Breast epithelium (tissue), 4 donors: ENCODE measurements at places on chromosomes 1 and 21. TPM values are rescaled to one million over a fixed set of nuclear protein-coding genes. Genes with fewer than 3 reads are reported as not detected.

The PBX1 gene
- total RNA-seq: 95.4 TPM

The GUCA2A gene
- not detected for total RNA-seq

The BACE2 gene
- 94.4 TPM for total RNA-seq

The DNAJC11 gene
- total RNA-seq: 30.5 TPM

The KIAA0040 gene
- 43.6 TPM for total RNA-seq

The MYCL gene
- total RNA-seq: 0.32 TPM

The HNRNPU gene
- total RNA-seq: 500 TPM

GRCh38 chr1:5649795-5650194 lies 342.4 kb downstream of the NPHP4 start:
- DNase-seq: no peak
- H3K36me3 ChIP-seq: no peaks in the 10 kb centered on the region
- no peak overlapping the region for H3K4me3 ChIP-seq
- no peaks in the 10 kb centered on the region for H3K4me1 ChIP-seq
- H3K27me3 ChIP-seq: no peaks in the 10 kb centered on the region

GRCh38 chr1:239682046-239682445 lies 295.7 kb downstream of the CHRM3 start:
- DNase-seq: no peak

DNA sequence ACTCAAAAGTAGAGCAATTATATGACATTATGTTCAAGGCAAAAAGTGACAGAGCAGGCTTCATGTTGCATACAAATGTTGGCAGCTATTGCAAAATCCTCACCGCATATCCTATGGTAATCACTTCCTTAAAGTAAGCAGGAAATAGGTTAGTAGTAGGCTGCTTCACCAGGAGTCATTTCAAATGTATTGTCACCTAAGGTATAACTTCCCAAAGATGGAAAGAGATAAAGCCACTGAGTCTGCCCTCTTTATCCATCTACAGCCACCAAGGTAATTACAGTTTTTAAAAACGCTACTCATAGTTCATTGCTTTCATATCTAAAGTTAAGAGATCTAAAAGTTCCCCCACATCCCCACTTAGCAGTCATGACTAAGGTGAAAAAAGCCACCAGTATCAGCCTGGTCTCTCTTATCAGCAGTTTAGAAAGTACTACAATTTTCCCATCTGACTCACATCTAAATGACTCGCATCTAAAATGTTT lies 31.6 kb upstream of the UBE2U start:
- H3K4me1 ChIP-seq: no peaks in the 10 kb centered on the region
- no peak overlapping the region for H3K27ac ChIP-seq
- H3K27me3 ChIP-seq: no peaks in the 10 kb centered on the region
- DNase-seq: no peak

- no peaks in the 10 kb centered on the region for H3K27me3 ChIP-seq
- no peak overlapping the region for H3K27ac ChIP-seq
- H3K4me1 ChIP-seq: no peaks in the 10 kb centered on the region
- no peaks in the 10 kb centered on the region for H3K36me3 ChIP-seq
Measured at GRCh38 chr1:48246727-48247126, 24.2 kb downstream of the SLC5A9 start.

DNA sequence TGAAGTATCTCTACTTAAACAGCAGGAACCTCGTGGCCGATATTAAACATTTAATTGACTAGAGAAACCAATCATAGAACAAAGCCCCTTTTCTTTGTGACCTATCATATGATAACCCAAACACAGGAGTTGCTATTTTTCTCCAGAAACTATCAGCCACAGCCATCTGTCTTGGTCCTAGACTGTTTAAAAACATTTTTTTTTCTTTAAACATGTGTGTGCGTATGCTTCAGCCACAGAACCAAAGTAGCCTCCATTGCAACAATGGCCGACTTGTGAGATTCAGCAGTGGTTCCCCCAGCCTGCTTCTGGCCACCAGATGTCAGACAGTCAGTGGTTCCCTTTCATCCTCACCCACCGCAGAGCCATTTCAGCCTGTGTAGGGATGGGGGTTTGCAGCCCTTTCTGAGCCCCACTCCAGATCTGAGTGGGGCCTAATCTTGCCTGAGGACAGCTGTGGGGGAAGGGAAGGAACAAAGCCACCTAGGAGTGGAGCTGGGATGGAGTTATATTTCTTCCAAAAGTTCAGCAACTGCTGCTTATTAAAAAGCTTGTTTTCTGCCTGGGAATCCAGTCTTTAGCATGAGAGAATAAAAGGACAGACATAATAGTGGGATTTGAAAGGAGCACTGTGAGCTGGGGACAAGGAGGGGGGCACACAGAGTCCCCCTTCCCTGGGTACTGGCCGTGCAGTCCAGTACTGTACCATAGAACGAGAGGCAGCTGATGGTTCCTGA lies 11.7 kb upstream of the IGSF3 start:
- H3K27ac ChIP-seq: no peak overlapping the region
- no peaks in the 10 kb centered on the region for H3K36me3 ChIP-seq
- H3K4me1 ChIP-seq: no peaks in the 10 kb centered on the region
- no peak overlapping the region for H3K4me3 ChIP-seq
- H3K27me3 ChIP-seq: no peaks in the 10 kb centered on the region

- no peak overlapping the region for H3K4me3 ChIP-seq
- no peak overlapping the region for H3K27ac ChIP-seq
- H3K4me1 ChIP-seq: no peaks in the 10 kb centered on the region
- no peaks in the 10 kb centered on the region for H3K27me3 ChIP-seq
Measured at GRCh38 chr21:43697758-43698643, 20.9 kb upstream of the PDXK start.

DNA sequence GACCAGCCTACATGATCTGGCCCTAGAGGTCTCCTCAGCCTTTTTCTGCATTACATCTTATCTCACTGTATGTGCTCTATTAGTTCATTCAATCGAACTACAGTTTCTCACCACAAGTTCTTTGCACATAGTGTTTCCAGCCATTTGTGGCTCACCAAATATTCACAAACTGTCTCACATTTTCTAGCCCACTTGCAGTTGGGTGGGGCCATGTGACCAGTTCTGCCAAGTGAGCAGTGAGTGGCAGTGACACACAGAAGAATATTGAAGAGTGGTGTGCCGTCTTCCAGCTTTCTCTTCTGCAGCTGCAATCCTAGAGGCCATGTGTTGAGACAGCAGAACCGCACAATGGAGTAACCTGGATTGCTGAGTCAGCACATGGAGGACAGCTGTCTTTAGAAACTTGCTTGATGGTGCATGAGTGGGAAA lies 103.2 kb upstream of the ZNF644 start:
- H3K4me3 ChIP-seq: no peak overlapping the region
- no peaks in the 10 kb centered on the region for H3K36me3 ChIP-seq
- no peak for DNase-seq
- no peaks in the 10 kb centered on the region for H3K4me1 ChIP-seq
- H3K27me3 ChIP-seq: no peaks in the 10 kb centered on the region

DNA sequence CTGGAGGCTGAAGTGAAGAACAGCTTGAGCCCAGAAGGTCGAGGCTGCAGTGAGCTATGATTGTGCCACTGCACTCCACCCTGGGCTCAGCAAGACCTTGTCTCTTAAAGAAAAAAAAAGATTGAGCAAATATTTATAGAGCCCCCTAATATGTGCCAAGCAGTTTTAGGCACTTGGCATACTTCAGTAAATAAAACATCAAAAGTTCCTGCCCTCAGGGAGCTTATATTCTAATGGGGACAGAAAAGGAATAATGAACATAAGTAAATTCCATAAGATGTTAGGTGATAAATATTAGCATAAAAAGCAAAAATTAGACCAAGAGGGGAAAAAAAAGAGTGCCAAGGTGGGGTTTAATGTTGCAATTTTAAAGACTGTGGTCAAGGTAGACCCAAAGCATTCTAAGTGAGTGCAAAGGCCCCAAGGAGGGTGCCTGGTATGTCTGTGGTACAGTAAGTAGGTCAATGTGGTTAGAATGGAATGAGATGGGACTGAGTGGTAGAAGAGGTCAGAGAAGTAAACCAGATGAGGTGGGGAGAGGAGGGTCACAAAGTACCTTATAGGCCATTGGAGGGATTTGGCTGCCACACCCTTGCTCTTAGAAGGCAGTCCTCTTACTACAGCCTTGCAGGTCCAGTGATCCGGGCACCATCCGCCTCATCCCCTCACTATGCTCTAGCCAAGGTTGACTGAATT lies 2.2 kb upstream of the TOE1 start:
- no peaks in the 10 kb centered on the region for H3K27me3 ChIP-seq
- no peak overlapping the region for H3K27ac ChIP-seq
- H3K4me1 ChIP-seq: peaks cover 15% of the 10 kb centered on the region
- H3K36me3 ChIP-seq: no peaks in the 10 kb centered on the region
- no peak overlapping the region for H3K4me3 ChIP-seq
- DNase-seq: no peak
